Skin of body (tissue), 3 donors: ENCODE measurements at places on chromosomes 6 and 20. TPM values are rescaled to one million over a fixed set of nuclear protein-coding genes. Genes with fewer than 3 reads are reported as not detected.

The DDR1 gene
- 59.3 TPM for total RNA-seq

The SEMG1 gene
- not detected for total RNA-seq

GRCh38 chr6:103672169-103672568 lies 1187.5 kb downstream of the HACE1 start:
- no peak for DNase-seq

GRCh38 chr6:132131758-132132157 lies 180.6 kb upstream of the CCN2 start:
- DNase-seq, result peak; percentile 46

GRCh38 chr6:45789238-45789637 lies 226.4 kb downstream of the CLIC5 start:
- DNase-seq, result no peak

DNA sequence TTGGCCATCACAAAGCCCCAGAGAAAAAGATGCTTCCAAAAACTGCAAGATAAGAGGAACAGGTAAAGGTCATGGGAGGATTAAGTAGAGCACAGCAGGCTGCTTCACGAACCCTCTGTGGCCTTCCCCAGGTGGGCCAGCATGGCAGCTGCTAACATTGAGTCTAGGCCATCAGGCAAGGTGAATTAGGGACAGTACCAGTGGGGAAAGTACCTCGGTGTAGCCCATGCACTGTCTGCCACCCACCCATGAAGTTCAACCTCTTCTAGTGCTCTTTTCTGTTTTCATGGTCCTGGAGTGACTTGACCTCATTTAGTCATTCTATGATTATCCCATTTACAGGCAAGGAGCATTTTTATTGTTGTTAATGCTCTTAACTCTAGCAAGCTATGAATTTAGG lies 108.6 kb upstream of the DUSP22 start:
- DNase-seq, result no peak

DNA sequence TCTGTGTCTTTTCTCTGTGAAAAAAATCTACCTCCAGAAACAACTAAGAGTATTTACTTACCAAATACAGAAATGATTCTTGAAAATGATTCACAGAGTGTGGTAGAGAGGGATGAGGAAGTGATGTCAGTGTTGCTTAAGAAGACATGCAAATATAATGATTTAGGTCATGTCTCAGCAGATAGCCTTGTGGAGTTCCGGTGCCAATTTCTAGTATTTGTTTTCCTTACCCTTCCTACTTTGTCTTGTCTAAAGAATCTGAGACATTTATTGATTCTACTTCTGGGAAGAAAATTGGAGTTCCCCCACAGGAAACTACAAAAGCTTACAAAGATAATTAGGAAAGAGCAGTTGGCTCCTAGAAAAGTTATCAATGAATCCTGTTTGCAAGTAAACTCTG lies 68.8 kb downstream of the GJA1 start:
- DNase-seq, result peak; percentile 21

DNA sequence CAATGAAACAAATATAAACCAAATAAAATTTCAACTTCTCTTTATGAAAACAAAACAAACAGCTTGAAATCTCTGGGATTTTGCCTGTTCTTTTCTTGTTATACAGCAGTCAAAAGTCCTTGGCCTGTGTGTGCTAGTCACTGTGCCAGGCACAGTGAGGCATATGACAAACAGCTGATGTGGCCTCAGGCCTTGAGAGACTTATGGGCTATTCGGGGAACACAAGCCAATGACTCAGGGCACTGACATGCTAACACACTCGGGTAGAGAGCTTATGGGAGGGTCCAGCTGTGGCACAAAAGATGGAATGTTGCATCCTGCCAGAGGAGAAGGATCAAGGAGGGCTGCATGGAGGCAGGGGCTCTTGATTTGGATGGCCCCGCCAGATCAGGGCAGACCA lies 95.4 kb upstream of the NKX2-2 start:
- DNase-seq, result no peak

DNA sequence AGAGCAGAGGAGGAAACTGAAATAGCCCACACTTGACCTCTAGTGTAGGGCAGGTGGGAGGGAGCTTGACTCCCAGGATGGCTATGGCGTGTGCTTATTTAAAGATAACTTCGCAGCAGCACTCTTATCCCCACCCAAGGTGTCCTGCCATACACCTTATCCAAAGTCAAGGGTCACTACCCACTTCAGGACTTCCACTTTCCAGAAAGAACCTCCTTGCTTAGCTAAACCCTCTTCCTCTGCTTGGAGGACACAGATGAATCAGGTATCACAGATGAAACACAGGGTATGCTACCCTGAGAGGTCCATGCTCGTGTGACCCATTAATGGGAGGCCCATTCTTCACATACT lies 2.3 kb downstream of the RIN2 start:
- DNase-seq, result no peak

GRCh38 chr6:137227871-137228302 lies 8.7 kb upstream of the IFNGR1 start:
- DNase-seq, result no peak

GRCh38 chr6:122753688-122754056 lies 25.8 kb upstream of the FABP7 start:
- DNase-seq, result no peak

DNA sequence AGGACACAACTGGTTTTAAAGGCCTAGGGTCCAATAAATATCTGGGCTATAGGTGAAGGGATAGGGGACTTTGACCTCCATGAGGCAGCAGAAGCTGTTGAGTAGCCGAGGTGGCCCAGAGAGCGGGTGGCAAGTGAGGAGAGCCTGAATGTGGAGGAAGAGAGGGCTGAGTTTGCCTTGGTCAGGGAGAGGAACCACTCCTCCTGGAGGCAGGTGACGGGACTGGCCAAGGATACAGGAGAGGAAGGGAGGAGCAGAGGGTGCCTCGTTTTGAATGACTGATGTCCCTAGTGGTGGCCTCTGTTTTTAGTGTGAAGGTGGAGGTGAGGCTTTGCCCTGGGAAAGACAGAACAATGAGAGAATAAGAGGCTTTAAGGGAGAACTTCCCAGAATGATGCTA lies 19.1 kb upstream of the AAR2 start:
- DNase-seq, result no peak

GRCh38 chr6:64326939-64327338 lies 691.3 kb downstream of the PHF3 start:
- no peak for DNase-seq

DNA sequence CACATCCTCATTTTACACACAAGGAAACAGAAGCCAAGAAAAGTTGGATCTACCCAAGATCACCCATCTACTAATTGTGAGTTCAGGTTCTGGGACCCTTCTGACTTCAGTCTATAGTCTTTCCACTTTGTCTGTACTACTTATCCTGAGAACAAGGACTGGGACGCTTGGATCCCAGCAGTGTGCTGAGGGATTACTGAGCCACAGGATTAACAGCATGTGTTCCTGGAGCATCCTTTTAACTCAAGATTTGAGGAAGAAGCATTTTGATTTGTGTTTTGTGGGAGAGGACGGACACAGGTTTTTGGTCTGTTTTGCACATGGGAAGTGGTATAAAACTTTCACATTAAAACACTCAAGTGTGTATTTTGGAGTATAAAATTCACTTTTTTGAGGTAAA lies 4.4 kb downstream of the ENPP4 start:
- no peak for DNase-seq

GRCh38 chr20:5870568-5870981 lies 79.8 kb downstream of the TRMT6 start:
- no peak for DNase-seq

- DNase-seq, result no peak
Observed at GRCh38 chr6:146265056-146265455, 236.2 kb downstream of the GRM1 start.

DNA sequence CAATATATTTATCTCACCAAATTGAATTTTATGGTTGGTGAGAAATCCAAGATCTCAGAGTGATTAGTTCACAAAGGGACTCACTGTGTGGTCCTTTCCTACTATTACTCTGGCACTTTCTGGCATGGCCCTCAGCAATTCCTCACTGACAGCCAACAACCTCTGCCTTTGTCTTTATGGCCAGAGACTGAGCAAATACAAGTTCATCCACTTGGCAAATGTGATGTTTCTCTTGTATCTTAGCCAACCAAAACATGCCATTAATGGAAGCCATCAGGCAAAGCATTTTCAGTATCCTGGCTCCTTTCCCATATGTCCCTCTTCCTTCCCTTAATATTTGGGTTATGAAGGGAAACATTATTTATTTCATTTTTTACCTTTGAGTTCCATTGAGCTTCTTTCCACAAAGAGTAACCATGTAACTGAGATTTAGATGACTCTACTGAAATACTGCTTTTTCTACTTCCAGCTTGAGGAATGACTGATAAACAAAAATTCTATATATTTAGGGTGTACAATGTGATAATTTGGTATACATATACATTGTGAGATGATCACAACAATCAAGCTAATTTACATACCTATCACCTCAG lies 30.8 kb upstream of the SMLR1 start:
- DNase-seq, result peak; percentile 19

DNA sequence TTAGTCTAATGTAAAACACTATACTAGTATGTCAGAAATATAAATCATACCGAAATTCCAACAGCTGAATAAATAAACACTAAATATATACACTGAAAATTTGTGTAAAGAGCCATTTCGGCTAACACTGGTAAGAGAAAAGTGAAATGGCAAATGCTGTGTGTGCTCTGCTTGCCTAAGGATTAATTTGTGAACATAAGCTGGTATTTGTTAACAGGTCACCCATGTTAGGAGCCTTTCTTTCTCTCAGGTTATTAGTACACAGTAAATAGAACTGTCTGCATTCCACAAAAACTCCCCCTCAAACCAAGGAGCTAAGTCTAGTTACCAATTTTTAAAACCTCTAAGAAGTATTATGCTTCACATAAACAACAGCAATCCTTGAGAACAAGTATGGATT lies 27.0 kb downstream of the ELOVL5 start:
- no peak for DNase-seq

- DNase-seq, result no peak
Observed at GRCh38 chr6:33914645-33915044, 110.8 kb upstream of the MLN start.

GRCh38 chr6:13368731-13369115 lies 40.4 kb upstream of the TBC1D7 start:
- no peak for DNase-seq

DNA sequence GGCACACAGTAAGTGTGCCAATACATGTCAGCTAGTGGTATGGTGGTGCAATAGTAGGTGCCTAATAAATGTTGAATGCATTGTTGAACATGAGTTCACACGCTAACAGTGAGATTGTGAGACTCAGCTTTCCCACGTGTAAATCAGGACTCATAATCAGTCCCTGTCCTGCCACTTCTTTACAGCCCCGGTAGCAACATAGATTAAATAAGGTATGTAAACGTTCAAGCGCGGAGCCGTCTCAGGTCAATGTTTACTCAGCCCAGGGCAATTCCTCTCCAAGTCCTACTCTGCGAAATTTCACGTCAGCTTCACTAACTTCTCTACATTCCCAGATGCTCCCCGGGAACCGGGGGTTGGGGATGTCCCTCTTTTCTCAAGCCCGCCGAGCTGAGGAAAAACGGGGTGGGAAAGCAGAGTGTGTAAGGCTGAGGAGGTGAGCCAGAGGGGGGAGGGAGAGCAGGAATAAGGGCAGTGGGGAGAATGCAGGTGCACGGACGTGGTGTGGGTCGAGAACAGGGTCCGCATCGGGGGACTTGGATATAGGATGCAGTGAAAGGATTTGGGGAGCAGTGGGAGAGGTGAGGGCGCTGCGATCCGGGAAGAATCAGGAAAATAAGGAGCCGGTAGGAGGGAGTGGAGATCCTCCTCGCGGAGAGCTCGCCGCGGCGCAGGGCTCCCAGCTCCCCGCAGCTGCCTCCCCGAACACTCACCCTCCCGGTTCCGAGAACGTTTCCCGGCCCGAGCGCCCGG lies 544 bp upstream of the TP53INP2 start:
- no peak for DNase-seq

GRCh38 chr20:53578492-53579222 lies 15.0 kb downstream of the ZNF217 start:
- DNase-seq, result peak; percentile 83

GRCh38 chr6:161237176-161237575 lies 36.7 kb downstream of the AGPAT4 start:
- no peak for DNase-seq
